ENCODE measurements at places on chromosomes 2 and 18.
A peak's percentile ranks its signal among the peaks of the same experiment; 100 is the strongest.

- no peak for DNase-seq
Measured at GRCh38 chr18:13470516-13471197, 252.1 kb downstream of the LDLRAD4 start.

DNA sequence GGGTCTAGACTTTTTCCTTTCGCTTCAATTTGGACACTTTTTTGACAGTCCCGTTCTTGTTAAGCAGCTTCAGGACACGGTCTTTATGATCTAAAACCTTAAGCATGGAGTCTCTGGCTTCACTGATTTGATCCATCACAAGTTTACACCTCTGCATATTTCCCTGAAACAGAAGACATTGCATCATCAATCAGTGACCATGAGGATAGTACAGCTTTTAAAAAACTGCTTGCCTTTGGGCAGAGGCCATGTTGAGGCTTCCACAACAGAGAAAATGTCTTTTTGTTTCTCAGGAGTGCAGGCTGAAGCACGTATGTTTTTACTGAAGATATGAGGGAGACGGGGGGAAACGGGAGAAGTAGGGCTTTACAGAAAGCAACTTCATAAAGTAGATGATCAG lies 56.2 kb upstream of the AMMECR1L start:
- DNase-seq, result no peak

DNA sequence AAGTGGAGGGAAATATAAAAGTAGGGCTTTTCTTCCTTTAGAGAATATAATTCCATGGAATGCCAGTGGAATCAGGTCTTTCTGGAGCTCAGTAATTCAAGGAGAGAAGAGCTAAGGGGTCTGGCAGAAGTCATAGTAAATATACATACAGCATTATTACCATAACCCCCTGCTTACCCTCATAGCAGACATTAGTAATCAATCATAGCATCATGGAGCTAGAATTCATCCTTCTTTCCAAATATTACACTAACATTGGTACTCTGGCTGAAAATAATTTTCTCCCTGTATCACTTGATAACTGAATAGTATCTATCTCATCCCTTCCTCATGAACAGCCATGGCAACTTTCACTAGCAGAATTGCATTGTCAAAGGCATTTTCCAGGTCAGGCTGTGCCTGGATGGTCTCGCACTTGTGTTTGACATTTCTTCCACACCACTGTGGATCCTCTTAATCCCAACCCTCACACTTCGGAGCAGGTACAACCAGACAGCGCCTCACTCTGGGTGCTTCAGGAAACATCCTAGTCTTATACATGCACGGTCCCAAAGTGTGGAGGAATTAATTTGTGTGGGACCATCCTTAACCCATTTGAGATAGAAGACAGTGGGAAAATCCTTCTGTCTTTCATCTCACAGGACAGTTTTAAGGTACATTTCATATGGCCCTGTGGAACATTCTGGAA lies 84.2 kb upstream of the SEC11C start:
- no peak for DNase-seq

DNA sequence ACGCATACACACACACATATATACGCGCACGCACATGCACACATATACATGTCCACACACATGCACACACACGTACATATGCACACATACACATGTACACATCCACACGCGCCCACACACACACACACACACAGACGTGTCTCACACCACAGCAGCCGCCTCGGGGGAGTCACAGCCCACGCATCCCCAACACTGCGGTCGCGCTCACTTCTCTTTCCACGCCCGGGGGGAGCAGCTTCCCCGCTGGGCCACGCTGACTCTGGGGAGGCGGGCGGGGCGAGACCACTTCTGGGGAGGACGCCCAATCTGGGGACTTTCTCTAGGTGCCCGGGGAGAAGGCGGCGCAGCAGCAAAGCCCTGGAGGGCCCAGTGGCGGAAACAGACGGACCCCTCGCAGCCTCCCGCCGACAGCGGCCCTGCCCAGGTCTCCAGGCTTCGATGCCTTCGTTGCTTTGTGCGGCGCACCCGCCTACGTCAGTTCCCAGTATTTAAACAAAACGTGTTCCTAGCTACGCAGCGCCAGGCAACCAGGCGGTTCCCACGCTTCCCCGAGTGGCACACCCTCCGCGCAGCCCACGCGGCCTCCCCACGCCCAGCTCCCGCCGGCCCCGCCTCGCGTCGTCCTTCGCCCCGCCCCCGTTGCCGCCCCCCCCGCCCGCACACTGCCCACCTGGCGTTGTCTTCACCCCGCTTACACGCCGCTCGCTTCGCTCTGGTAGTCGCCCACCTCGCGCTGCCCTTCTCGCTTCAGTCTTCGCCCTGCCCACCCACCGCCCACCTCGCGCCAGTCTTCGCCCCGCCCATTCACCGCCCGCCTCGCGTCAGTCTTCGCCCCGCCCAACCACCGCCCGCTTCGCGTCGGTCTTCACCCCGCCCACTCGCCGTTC lies 810 bp upstream of the RBFA start:
- peak; percentile 99 for DNase-seq

- peak; percentile 75 for DNase-seq
Measured at GRCh38 chr2:151334082-151334815, 23.1 kb upstream of the TNFAIP6 start.

DNA sequence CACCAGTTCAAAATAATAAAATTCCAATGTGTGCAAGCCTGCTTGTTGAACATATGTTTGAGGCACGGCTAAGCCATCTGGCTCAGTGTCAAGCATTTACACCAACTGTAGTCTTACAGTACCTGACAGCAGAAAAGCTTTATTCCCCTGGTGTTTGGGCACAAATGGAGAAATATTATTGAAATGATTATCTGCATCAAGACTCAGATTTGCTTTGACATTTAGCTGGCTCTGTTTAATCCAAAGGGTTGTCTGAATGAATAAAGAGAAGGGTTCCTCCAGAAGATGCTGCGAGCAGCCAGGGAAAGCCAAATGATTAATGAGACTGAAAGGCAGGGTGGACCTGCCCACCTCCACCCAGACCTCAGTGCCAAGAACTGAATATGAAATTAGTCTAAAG lies 393.2 kb upstream of the GALNT5 start:
- DNase-seq, result no peak

GRCh38 chr2:183088061-183088460 lies 9.5 kb downstream of the DUSP19 start:
- DNase-seq, result no peak

DNA sequence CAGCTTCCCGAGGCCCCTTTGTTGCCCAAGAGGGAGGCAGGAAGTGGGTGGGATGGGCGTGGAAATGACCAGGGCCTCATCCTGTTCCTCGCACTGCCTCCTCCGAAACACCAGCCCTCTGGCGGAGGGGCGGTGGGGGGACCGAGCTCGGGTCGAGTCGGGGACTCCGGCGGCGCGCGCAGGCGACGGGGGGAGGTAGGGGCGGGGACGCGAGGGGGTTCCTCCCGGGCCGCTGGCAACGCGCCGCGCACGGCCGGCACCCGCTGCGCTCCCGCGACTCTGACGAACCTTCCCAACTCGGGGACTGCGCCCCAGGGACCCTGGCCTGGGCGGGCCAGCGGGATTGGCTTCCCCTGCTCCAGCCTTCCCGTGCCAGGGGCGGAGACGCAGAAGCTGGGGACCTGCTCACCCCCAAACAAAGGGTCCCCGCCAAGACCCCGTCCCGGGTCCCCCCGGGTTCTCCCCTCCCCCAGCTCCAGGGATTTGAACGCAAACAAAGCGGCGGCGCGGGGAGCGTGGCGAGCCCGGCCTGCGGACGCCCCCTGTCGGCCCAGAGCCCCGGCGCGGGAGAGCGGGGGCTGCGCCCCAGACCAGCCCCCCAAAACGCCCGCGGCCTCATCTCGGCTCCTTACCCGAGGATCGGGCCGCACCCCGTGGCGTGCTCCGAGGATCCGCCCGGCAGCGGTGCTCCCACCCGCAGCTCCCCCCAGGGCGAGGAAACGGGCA lies 1.2 kb downstream of the SEMA4C start:
- peak; percentile 92 for DNase-seq
